ENCODE measurements at places on chromosomes 12 and 14.

- DNase-seq = no peak
These were observed 94.0 kb upstream of the FAR2 start for GRCh38 chr12:29054858-29055663.

DNA sequence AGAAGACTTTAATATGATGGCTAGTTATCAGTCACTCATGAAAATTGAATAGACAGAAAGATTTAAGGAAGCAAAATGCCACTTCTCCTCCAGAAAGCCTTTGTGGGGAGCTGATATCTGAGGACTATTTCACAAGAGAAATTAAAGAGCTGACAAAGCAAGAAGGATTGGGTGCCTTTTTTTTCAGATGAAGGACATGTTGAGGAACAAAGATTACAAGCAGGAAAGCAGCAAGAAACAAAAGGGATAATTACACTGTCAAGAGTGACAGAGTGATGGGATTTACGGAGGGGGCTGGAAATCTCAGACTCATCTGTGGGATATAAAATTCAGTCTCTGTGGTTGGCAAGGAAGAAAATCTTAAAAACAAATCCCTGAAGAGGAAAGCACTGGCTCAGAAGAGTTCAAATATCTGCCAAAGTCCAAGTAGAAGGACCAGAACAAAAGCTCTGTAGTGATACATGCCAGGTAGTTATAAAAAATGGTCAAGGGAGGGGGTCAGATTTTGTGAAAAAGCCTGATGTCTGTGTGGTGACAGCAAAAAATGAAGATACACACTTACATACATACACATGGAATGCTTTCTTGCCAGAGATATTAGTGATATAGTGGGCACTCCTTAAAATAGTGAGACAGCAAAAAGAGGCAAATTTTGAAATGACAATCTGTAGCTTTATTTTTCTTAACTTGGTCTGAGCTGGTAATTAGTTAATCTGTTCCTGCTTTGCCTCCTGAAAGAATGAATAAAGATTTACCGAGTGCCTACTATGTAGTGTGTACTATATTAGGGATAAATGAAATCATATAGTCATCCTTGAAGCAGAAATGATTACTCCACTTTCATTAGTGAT, 62.9 kb downstream of the EPS8 start:
- DNase-seq = no peak

GRCh38 chr12:49098035-49098451, 3.4 kb upstream of the DHH start:
- peak; percentile 60 for DNase-seq

- DNase-seq = no peak
These were observed 918.0 kb downstream of the AACS start for GRCh38 chr12:125983094-125983783.

- peak; percentile 47 for DNase-seq
These were observed 24.8 kb downstream of the BICDL1 start for GRCh38 chr12:120013659-120014380.

- no peak for DNase-seq
These were observed 52.9 kb downstream of the DUSP6 start for GRCh38 chr12:89299417-89299816.

DNA sequence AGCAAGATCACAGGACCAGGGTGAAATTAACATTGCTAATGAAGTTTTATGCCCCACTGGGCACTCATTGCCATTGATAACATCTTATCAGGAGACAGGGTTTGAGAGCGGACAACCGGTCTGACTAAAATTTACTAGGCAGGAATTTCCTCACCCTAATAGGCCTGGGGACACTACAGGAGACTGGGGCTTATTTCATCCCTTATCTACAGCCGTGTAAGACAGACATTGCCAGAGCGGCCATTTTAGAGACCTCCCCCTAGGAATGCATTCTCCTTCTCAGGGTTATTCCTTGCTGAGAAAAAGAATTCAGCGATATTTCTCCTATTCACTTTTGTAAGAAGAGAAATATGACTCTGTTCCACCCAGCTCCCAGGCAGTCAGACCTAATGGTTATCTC, 8.3 kb downstream of the OR4K17 start:
- no peak for DNase-seq
